ENCODE measurements at places on chromosomes 6 and 20. TPM values are rescaled to one million over a fixed set of nuclear protein-coding genes. Genes with fewer than 3 reads are reported as not detected.

DNA sequence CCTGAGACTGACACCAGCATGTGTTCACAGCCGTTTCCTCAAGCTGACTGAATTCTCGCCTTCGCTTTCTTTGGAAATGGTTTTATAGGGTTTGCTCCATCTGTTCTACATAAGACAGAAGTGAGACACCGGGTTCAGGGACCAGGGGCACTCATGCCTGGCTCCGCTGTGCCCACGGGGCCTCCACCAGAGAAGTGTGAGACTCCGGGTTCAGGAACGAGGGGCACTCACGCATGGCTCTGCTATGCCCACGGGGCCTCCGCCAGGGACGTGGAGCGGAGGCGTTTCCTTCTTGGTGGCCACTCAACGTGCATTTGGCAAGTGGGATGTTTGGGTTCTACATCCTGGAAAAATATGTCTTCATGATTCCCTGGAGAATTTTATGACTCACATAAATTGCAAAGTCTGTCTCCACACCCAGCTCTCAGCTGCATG is 106.6 kb downstream of the RNASET2 start:
- no peak overlapping the region for H3K27ac ChIP-seq
- no peak for DNase-seq
- H3K36me3 ChIP-seq: no peaks in the 10 kb centered on the region
- no peak overlapping the region for H3K4me3 ChIP-seq

DNA sequence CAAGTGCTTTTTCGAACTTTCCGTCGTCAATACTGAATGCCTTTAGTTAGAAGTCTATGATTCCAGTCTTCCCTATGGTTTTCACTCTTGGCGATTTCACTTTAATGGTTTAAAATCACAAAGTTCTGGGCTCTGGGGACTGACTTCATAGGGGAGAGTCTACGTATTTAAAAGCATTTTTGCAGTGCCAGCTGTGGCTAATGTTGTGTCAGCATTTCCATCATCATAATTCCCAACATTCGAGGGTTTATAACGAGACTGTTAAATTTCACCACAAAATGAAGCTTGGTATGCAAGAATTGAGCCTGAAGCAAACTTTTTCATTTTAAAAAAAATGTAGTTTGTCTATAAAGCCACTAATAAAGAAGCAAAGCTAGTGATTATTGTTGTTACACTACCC is 242.7 kb downstream of the SOX4 start:
- H3K4me3 ChIP-seq: no peak overlapping the region
- no peaks in the 10 kb centered on the region for H3K36me3 ChIP-seq
- no peaks in the 10 kb centered on the region for H3K27me3 ChIP-seq
- H3K4me1 ChIP-seq: no peaks in the 10 kb centered on the region

GRCh38 chr6:108915258-108915657 is 67.0 kb downstream of the ARMC2 start:
- no peak overlapping the region for H3K27ac ChIP-seq
- no peak overlapping the region for H3K4me3 ChIP-seq
- DNase-seq: no peak

DNA sequence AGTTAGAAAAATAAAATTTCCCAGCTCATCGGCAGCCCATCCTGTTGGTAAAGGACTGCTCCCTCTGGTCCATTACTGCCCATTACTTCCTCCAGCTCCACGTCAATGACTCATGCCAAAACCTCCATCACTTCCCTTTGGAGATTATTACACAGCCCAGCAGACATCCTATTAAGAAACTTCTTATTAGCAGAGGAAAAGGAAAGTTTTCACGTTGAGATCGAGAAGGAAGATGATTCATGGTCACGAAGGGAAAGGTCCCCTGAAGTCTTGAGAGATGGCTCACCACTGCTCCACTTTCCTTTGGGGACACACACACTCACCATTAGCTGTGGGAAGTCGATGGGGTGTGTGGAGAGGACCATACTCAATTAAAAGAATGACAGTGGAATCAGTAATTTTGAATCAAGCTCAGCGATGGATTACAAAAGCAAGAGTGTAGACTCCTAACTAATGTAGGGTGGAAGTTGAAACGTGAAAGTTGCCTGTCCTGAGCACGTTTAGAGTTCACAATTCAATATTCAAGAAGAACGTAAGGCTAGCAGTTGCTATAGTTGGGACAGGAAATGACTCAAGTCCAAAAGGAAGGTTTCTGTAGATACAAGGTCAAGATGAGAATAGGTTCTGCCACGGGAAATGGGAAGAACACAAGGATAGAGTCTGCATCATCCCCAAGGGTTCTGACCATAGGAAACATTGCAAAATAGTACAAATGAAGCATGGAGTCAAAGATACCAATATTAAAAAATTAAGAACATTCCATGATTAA is 21.6 kb downstream of the SASH1 start:
- no peaks in the 10 kb centered on the region for H3K36me3 ChIP-seq
- H3K4me1 ChIP-seq: peaks cover 16% of the 10 kb centered on the region
- peak overlapping the region; percentile 62 for H3K27ac ChIP-seq

GRCh38 chr6:82957171-82957867 is 108.3 kb downstream of the UBE3D start:
- no peaks in the 10 kb centered on the region for H3K27me3 ChIP-seq
- DNase-seq: no peak
- no peak overlapping the region for H3K4me3 ChIP-seq
- H3K36me3 ChIP-seq: no peaks in the 10 kb centered on the region
- no peaks in the 10 kb centered on the region for H3K4me1 ChIP-seq

DNA sequence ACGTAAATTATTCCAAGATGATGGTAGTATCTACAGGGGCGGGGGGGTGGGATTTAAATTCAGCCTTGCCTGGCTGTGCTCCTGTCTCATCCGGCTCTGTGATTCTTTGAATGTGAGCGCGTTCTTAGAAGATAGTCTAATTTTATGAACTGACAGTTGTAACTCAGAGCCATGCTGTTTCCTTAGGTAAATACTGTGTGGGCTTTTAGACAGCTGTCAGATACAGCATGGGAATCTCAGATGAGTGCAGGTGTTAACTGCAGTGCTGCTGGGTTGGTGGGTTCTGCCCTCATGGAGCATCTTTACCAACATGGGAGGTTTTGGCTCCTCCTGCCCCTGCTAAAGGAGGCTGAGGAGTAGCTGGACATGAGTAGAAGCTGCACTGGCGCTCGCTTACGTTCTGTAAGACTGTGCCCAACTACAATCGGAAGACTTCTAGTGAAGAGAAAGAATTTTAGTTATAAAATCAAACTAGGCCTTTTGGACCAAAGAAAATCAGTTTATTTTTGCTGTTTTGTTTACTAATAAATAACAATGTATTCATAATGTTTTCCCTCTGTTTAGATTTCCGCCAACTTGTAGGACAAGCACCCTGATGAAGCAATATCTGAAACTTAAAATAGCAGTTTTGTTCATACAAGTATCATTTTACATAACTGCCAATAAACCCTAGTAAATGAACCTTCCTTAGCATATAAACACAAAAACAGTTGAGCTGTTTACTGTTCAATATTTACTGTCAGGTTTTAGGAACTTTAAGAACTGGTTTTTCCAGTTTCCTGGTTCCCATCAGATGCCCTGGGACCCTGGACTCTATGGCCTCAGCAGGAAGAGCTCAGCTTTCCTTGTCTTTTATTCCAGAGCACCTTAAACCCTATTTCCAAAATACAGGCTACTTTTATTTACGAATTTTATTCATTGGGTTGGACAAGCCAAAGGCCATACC is 66.1 kb downstream of the FAM120B start:
- H3K36me3 ChIP-seq: no peaks in the 10 kb centered on the region
- DNase-seq: no peak
- H3K4me3 ChIP-seq: no peak overlapping the region
- H3K27me3 ChIP-seq: no peaks in the 10 kb centered on the region

DNA sequence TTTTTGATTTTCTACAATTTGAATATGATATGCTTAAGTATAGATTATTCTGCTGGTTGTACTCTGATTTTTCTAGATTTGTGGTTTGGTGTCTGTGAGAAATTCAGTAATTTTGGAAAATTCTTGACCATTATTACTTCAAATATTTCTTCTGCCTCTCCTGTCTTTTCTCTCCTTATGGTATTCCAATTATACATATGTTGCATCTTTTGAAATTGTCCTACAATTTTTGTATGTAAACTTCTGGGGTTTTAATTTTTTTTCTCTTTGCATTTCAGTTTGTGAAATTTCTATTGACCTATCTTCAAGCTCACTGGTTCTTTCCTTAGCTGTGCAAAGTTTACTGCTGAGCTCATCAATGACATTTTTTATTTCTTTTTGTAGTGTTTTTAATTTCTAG is 534.4 kb upstream of the SLC35B3 start:
- H3K27me3 ChIP-seq: no peaks in the 10 kb centered on the region
- H3K4me1 ChIP-seq: no peaks in the 10 kb centered on the region
- no peaks in the 10 kb centered on the region for H3K36me3 ChIP-seq
- H3K27ac ChIP-seq: no peak overlapping the region
- H3K4me3 ChIP-seq: no peak overlapping the region

Gene EFHC1
- 55.8 TPM for total RNA-seq

Gene SLC12A5
- total RNA-seq: 0.33 TPM

Gene C6orf58
- 0.66 TPM for total RNA-seq

Gene GPR31
- total RNA-seq: not detected

Data from breast epithelium (tissue), 4 donors.